ENCODE measurements at places on chromosomes 7 and 10.

- no peak for DNase-seq
Measured at GRCh38 chr7:100159099-100159623, 638 bp upstream of the TRAPPC14 start.

GRCh38 chr7:108499566-108499965 is 26.4 kb downstream of the PNPLA8 start:
- no peak for DNase-seq

GRCh38 chr10:100562008-100562672 is 26.4 kb downstream of the HIF1AN start:
- peak; percentile 70 for DNase-seq

DNA sequence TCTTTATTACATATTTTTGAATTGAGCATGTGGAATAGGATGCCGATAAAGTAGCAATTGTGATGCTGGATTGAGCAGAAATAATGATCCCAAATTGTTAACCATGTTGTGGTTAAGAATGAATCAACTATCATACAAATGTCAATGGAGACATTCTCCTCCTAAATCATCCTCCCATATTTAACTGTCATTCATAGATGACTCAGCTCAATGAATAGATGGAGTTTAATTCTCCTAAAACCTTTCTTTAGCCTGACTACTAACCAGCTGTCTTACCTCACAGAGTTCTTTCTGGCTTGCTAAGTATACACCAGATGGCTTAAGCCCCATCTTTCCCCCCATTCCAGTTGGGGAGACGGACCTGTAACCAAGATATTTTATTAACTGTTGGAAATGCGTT is 23.4 kb upstream of the NPS start:
- DNase-seq, result no peak

DNA sequence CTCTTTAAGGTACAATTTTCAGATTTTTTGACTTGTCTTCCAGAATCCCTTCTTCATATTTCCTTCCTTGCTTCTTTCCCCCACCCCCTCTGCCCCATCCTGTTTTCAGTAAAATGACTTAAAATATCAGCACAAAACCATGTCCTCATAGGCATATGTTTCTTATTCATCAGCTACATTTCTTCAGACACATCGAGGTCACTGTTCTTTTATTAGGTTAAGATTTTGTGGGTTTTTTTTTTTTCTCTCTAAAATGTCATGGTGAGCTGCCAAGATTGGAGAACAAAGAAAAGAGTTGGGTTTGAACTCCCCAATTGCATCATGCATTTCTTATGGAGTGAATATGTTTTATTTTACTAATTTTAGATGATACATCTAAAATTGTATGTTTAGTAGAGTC is 35.8 kb downstream of the LAMB4 start:
- no peak for DNase-seq

DNA sequence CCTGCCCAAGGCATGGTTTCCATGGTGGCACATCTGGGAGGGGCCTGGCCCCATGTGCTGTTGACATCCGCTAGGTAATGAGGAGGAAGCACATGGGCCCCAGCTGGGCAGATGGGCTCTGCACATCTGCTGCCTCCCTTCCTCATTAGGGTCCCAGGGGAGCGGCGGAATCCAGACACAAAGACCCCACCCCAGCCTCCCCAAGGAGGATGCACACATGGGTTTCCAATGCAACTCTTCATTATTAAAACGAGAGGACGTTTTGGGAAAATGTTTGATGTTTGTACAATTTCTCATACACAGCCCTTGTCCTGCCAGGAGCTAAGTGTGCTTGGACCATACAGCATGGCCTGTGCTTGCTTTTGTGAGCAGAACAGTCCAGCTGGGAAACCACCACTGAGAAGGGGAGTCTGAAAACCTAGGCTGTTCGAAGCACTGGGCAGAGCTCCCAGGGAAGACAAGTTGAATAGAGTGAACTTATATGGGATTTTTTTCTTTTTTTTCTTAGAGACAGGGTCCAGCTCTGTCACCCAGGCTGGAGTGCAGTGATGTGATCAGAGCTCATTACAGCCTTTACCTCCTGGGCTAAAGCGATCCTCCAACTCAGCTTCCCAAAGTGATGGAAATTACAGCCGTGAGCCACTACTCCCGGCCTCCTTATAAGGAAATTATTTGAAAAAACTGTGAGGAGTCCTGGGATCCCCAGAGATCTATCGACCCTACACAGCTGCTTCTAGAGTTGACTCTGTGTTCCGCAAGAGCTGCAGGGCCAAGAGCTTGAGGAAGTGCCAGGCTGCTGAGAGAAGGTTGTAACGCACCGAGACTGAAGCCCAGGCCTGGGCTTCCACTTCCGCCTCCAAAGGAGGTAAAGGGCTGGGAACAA is 23.4 kb downstream of the FAM107B start:
- DNase-seq, result no peak

DNA sequence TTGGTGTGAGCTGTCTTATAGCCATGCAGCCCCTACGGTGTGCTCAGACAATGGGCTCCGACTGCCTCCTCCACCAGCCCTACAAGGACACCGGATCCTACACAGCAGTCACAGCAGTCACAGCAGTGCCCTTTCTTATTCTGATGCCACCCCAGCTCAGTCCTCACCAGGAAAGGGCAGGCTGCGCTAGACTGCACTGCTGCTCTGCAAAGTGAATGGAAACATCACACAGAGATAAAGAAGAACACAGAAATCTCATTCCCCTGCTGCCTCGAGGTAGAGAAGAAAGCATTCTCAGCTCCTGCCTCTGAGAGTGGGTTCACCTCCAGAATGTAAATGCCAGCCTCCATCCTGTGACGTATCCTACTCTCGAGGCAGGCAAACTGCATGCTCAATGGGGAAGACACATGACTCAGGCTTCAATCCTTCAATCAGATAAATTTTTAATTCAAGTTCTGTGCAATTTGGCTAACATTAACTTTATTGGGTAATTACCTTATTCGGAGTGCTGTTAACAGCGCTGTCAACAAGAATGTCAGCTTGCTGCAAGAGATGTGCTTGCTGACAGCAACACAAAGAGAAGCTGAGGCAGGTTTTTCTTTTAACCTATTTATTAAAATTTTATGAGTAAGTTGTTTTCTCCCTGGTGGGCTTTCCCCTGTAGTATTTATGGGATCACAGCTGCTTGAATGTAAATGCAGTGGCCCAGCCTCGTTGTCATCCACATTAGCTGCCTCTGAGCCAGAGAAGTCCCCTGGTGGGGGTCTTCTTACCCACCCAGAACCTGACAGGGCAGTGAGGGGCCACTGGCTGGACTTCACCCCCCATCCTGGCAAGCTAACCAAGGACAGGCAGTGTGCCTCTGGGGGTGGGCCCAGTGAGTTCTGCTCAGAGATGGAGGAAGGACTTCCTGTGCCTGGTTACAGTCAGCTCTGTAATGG is 241.3 kb upstream of the KMT2E start:
- DNase-seq, result no peak

DNA sequence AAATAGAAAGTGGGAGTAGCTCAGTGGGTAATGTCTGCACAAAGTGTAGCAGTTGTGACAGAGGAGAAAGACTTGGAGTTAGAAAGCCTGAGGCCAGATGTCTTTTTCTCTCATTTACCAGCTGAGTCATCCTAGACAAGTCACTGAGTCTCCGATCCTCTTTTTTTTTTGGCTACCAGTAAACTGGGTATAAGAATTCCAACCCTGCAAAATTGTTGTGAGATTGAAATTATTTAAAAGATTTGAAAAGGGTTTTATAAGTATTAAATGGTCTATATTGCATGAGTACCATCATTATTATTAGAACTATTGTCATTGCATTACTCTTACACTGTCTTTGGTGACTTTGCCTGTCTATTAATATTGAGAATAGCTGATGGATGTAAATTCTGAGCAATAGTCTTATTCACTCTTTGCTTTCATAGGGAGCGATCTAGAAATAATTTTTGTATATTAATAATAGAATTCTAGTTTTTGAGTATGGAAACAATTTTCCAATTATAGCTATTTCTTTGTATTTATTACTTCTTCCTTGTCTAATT is 74.0 kb downstream of the ARID5B start:
- DNase-seq, result no peak

- no peak for DNase-seq
Measured at GRCh38 chr7:41438705-41439514, 264.0 kb downstream of the INHBA start.

DNA sequence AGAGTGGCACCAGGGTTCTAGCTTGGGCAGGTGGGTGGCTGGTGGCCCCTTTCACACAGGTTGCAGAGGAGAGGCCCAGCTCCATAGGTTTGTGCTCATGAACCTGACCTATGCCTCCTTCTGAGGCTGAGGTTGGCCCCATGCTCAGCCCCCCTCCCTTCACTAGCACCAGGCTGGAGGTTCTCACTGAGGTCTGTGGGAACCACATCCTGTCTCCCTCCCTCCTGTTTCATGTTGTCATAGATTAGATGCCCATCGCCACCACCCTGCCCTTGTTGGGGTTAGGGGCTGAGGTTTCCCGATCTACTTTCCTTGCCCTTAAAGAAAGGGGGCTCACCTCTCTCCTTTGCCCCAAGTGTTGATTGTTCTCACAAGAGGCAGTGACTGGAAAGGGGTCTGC is 14.7 kb downstream of the NEUROG3 start:
- DNase-seq, result no peak

DNA sequence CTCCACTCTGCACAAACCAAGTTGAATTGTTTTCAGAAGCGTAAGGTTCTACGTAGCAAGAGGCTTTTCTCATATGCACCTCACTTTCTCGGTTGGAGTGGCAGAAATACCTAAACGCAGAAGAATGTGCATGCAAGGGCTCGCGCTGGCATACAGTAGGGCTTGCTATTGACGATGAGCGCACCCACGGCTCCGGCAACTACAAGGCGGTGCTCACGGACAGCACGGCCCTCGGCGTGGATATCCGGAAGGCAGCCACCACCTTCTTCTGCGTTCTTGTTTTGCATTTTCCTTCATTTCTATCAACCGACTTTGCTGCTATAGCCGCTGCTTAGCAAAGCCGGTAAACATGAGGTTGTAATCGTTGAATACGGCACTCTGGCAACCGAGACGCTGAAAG is 51.1 kb upstream of the UBE3C start:
- DNase-seq, result no peak

GRCh38 chr7:50324113-50324512 is 19.6 kb downstream of the IKZF1 start:
- DNase-seq, result no peak

DNA sequence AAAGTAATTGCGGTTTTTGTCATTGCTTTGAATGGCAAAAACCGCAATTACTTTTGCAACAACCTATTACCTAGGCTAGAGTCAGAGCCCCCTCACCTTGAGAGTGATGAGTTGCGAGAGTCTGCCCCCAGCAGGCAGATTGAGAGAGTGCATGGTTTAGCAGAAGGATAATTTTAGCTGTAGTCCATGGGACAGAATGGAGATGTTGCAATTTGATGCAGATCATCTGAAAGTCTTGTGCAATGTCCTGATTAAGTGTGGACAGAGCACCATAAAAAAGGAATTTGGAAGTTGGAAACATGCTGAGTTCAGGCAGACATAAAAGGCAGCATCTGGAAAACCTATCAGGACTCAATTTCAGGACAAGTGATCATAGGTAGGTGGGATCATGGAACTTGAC is 48.7 kb downstream of the GPR141 start:
- no peak for DNase-seq

DNA sequence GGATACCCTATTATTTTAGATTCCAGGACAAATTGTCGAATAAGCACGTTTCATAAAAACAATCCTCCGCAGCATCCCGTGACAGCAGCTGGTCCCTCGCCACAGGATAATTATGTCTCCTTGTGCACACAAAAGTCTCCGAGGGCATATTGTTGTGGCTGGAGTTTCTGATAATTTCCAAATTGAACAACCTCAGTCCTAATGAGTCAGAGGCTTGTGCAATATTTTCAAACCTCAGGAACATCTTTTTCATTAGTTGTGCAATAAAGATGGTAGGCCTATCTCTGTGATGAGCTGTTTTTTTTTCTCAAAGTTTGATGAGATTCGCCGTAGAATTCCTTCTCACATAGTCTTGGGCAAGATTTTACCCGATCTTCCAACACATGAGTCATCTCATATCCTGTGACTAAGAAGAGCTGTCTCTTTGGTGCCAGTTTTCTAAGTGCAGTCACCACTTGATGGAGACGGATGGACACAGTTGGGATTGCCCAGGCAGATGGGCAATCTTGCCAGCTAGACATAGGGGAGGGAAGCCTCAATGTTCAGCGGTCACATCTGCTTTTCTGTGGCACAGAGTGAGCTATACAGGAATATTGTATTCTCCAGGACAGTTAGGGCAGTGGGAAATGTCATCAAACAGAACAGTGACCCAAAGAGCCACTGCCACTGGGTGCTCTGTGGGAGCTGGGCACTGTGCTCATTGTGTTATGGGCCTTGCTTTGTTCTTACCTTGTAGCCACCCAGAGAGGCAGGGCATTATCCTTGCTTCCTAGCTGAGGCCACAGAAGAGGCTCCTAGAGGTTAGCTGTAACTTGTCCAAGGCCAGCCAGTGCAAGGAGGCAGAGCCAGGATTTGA is 7.8 kb downstream of the HTRA1 start:
- DNase-seq, result no peak

DNA sequence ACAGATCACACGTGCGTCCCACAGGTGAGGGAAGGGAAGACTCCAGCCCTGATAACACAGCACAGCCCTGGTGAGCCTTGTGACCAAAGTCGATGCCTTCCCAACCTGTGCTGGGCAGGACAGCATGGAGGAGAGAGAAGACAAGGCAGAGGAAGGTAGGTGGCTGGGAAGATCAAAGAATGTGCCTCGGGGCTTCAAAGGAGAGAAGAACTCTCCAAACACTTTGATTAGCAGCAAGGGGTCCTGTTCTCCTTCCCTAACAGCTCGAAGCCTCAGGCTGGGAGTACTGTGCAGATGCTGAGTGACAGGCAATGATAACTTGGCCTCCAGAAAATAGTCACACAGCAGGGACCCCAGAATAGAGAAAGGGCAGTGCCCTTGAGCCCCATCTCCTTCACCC is 288.5 kb downstream of the TCERG1L start:
- no peak for DNase-seq

DNA sequence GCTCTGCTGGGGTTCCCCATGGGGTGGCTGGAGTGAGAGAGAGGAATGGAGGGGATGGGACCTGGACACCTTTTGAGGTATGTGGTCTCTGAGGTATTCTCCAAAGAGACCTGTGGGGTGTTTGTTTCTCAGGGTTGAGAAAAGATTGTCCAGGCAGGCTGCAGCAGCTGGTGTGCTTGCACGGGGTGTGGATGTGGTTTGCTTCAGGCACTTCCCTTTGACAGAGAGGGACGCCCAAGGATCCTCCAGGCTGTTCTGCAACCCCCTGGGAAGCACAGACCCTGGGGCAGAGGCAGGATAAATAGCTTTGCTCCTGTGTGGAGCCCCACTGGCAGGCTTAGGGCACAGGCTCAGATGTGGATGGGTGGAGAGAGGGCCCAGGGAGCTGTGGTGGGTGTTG is 115.1 kb upstream of the AGK start:
- DNase-seq, result no peak

GRCh38 chr7:15323550-15323949 is 238.3 kb downstream of the AGMO start:
- DNase-seq, result no peak

Measured in activated T-helper 1 cell treated with anti-CD3 and anti-CD28 coated beads, Interleukin-2, amount 50 U/mL, for 16 hours (primary cell).